Kidney (tissue), 22 donors: ENCODE measurements at places on chromosomes 4 and X.

DNA sequence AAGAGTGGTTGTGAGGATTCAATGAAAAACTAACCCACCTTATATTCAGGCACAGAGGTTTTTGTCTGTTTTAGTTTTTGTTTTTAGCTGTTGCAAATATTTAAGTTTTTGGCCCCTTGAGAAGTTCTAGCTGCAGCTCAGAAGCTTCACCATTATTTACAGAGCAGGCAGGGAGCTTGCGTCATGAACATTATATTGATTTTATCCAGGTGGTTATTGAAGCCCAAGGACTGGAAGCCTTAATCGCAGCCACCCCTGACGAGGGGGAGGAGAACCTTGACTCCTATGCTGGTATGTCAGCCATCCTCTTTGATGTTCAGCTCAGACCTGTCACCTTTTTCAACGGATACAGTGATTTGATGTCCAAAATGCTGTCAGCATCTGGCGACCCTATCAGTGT lies 38.1 kb downstream of the MTTP start:
- DNase-seq, result no peak

- peak; percentile 39 for DNase-seq
These were observed 597.0 kb downstream of the PCDH18 start for GRCh38 chr4:136935305-136935704.

- DNase-seq, result peak; percentile 33
These were observed 1.1 kb downstream of the PLXNA3 start for GRCh38 chrX:154458954-154459778.

DNA sequence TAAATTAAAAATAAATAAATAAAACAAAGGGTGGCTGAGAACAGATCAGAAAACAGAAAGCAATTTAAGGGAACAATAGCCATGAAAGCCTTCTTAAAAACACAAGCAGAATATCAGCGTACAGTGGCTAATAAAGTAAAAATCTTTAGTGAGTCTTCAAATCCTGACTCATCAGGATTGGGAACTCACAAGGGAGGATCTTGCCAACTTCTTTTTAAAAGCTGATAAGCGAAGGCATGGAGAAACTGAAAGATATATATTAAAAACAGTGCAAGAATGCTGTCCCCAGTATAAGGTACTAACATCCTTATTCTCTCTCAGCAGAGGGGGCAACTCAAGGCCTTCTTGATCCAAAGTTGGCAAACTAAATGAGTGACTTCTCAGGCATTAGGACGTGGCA lies 180.1 kb downstream of the DHX15 start:
- no peak for DNase-seq

GRCh38 chr4:174591243-174592021 lies 69.1 kb upstream of the HPGD start:
- DNase-seq, result no peak

- DNase-seq, result no peak
These were observed 1.5 kb downstream of the SRPK3 start for GRCh38 chrX:153782313-153782712.

DNA sequence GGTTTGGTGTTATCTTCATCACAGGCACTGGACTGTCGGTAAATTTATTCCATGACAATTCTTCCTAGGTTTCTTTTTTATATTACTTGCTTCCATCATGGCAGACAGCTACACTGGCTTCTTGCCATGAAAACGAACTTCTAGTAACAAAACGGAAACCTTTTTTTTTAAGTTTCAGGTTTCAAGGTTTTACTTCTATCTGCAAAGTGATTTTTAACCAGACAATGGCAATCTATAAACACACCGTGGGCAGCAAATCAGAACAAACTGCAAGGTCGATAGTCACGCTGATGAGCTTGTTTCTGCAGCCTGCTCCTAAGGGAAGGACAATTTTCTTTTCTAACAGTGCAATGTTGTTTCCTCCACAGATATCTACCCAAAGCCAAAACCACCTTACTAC lies 29.9 kb downstream of the XG start:
- DNase-seq, result no peak

GRCh38 chr4:147760695-147761094 lies 28.8 kb downstream of the ARHGAP10 start:
- DNase-seq, result no peak
